ENCODE measurements at places on chromosomes 1 and 21.

GRCh38 chr1:203473781-203474305 lies 1.8 kb upstream of the PRELP start:
- DNase-seq, result no peak

DNA sequence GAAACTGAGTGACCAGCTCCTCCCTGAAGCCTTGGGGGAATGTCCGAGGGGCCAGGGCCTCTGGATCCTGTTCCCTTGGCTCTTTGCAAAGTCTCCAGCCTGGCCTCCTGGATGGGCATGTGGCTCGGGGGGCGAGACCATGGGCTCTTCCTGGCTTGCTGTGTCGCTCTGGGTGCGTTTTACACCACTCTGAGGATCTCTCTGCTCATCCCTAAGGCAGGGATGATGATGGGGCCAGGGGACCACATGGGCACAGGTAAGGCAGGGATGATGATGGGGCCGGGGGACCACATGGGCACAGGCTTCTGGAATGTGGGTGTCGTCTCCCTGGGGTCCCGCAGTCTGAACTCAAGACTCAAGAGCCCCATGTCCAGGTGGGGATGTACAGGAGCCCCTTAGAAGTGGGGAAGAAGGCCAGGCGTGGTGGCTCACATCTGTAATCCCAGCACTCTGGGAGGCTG lies 17.7 kb downstream of the TP73 start:
- DNase-seq, result peak; percentile 57

DNA sequence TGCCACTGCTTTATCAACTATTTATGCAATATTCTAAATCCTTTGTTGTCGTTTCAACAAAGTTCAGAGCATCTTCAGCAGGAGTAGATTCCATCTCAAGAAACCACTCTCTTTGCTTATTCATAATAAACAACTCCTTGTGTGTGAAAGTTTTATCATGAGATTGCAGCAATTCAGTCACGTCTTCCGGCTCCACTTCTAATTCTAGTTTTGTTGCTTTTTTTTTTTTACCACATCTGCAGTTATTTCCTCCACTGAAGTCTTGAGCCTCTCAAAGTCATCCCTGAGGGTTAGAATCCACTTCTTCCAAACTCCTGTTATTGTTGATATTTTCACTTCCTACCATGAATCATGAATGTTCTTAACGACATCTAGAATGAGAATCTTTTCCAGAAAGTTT lies 14.8 kb upstream of the ETS2 start:
- no peak for DNase-seq

DNA sequence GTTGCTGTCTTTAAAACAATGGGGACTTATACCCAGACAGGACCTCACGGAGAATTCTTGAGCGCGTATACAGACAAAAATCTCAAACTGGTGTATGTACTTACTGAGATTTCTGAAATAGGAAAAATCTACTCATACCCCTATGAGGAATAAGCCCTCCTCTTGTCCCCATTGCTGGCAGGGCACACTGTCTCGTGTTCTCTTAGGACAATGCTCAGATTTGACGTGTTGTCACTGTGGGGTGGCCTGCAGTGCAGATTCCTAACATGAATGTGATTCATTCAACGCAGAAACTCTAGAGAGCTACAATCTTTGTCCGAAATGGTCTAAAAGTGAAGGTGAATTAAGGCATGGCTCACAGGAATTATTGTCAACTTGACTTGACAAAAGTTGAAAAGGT lies 31.1 kb upstream of the PDE9A start:
- DNase-seq, result peak; percentile 33

- no peak for DNase-seq
Measured at GRCh38 chr1:244998717-244999346, 134.5 kb upstream of the HNRNPU start.
